ENCODE measurements at places on chromosomes 1 and 21.

DNA sequence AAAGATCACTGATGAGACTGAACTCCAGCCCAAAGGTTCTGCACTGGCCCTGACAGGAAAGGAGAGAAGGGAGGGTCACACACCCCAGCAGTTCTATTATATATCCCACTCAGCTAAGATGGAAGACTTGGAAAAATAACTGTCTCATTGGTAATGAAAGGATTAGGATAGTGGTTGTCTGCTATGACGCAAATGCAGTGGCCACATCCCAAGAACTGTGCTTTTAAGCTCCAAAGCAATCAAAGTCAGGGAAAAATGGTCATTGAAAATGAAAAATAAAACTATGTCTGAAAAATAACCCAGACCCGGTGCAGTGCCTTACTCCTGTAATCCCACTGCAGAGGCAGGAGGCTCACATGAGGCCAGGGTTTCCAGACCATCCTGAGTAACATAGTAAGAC lies 31.0 kb downstream of the PSMG1 start:
- no peak for DNase-seq

DNA sequence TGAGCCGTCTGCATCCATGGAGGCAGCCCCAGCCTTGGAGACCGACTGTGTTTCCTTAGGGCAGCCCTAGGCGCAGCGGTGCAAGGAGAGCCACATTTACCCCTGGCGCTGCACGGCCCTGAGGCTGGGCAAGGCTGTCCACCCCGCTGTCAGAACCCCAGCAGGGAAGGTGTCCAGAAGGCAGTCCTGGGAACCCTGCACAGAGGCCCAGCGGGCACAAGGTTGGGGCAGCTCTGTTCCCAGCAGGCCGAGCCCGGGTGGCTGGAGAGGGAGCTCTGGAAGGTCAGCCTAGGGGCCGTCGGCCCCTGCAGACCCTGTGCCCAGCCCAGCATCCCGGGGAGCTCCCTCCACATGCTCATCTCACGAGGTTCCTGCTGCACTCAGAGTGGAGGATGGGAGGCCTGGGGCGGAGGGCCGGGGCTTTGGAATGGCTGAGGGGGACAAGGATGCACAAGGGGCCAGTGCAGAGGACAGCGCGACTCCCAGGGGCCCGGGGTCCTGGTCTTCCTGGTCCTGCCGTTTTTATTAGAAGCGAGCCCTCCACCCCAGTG lies 19.9 kb upstream of the SAMD11 start:
- DNase-seq: no peak

- no peak for DNase-seq
These were observed 67.8 kb downstream of the FASLG start for GRCh38 chr1:172726740-172727139.

DNA sequence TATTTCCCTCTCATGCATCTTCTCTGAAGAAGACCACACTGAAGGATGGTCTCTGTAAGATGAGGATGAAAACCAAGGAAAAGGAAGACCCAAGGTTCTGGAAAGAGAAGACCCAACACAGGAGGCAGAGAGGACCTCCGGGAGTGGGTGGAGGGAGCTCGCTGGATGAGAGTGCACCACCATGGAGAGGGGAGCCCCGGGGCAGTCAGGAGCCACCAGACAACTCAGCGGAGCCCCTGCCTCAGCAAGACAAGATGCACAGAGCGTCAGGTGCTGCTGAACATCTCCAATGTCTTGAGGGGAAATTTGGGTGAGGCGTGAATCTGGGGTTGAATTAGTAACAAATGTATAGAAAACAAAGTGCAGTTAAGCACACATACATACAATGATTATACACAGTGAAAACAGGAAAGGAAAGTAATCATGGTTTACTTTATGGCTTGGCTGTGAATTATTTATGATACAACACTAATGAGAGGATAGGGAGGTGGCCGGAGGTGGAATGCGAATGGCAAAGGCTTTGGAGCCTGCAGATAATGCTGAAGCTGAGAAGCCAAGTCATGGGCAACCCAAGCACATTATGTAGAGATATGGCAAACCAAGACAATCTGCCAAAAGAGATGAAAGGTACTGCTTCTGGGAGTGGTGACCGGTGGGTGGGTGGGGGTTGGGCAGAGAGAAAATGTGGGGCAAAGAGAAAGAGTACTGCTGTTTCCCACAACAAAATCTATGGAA lies 80.4 kb upstream of the EDN2 start:
- DNase-seq: no peak

- no peak for DNase-seq
These were observed 60.6 kb downstream of the UCHL5 start for GRCh38 chr1:192998536-192998935.

DNA sequence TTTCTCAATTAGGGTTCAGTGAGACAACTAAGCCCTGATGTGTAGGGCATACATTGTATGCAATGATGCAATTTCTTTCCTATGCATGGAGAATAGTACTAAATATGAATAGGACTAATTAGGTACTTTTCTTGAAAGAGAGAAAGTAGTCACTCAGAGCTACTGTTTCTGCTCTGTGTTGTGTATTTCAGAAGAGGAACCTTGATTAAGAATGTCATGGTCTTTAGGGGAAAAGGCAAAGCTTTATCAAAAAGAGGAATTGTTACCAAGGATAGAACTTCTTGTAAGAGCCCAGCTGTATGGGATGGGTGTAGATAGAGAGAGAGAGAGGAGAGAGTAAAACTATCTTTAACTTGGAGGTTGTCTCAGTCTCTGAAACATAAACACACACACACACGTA lies 49.1 kb downstream of the HLX start:
- no peak for DNase-seq

DNA sequence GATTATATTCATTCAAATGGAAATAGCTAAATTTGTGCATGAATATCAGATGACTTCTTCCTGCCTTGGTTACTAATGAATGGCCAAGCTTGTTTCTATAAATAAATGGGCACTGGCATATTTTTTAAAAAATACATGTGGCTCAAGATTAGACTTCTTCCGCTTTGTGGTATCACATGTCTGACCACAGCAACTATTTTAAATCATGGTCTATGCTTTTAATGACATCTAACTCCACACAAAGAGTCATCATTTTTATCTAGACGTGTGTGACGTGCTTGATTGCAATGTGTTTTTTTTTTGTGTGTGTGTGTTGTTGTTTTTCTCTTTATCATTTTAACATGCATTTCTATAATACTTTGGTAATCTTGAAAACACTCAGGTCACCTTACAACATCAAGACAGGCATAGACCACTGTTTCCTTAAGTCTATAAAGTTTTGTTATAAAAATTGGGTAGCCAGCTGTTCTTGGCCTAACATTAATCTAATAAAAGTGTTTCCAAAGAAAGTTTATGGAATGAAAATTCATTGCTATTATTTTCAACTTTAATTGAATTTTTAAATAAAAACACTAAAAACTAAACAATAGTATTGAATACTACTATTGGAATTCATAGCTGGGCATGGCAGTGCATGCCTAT lies 29.5 kb downstream of the RGS1 start:
- no peak for DNase-seq

DNA sequence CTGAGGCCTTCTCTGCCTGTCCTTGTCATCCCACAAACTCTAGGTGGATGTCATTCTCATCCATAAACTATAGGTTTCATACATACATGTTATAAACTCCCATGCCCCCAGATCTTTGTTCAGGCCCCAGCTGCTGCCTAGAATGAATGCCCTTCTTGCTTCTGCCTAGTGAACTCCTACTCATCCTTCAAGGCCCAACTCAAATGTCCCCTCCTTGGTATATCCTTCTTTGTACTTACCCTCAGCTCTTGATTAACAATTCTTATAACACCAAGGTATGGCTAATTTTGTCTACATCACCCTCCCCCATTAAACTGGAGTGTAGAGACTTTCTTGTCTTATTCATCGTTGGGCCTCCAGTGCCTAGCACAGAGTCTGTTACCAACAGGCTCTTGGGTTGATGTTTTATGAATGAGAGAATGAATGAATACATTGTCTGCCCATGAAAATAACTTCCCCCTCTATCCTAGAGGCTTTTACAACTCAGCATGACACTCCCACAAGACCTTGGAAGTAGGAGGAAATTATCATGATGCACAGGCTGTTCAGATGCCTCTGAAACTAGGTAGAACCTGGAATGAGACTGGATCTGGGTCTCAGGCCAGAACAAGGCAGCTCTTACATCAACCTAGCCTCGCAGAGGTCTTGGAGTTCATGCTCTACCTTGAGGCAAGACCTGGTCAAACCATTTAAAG lies 26.9 kb downstream of the EPHB2 start:
- DNase-seq: no peak

DNA sequence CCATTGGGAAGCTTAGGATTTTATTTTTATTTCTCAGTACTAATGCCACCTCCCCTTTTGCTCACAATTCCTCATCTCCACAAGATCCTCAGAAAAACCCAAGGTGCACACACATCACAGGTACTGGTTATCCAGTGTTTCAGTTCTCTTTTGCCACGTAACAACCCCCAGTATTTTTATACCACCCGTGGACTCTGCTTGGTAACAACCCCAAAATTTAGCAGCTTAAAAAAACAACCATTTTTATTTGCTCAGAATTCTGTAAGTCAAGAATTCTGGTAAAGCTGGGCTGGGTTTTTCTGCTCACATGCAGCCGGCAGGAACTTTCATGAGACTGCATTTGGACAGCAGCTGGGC lies 180.0 kb downstream of the KAZN start:
- DNase-seq: no peak

- no peak for DNase-seq
These were observed 7.7 kb upstream of the LCE3A start for GRCh38 chr1:152630596-152630995.

All from stimulated activated CD4-positive, alpha-beta T cell treated with anti-CD3 and anti-CD28 coated beads, Interleukin-4, amount 100 ng/mL, for 48 hours (primary cell).